ENCODE measurements at places on chromosomes 13 and 19.

DNA sequence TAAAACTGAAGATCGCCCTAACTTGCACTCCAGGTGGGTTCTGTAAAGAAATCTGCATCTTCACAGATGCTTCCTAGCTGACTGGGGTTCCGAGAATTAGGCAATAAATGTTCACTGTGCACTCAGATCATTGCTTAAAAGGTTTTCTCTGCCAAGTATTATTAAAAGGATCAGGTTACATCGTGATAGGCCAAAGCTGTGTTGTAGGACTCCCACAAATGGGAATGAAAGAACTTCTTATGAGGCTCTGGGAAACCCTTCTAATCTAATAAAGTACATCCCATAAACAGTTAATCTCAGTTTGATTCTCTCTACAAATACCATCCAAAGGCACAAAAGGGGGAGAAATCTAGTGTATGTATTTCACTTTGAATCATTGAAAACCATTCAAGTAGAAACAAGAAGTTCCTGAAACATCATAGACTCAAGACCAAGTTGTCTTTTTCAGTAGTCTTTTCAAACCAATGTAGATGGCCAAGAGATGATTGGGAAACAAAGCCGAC is 7.1 kb upstream of the POU4F1 start:
- no peak for DNase-seq

GRCh38 chr19:38155453-38155852 is 68.6 kb downstream of the DPF1 start:
- DNase-seq = no peak

DNA sequence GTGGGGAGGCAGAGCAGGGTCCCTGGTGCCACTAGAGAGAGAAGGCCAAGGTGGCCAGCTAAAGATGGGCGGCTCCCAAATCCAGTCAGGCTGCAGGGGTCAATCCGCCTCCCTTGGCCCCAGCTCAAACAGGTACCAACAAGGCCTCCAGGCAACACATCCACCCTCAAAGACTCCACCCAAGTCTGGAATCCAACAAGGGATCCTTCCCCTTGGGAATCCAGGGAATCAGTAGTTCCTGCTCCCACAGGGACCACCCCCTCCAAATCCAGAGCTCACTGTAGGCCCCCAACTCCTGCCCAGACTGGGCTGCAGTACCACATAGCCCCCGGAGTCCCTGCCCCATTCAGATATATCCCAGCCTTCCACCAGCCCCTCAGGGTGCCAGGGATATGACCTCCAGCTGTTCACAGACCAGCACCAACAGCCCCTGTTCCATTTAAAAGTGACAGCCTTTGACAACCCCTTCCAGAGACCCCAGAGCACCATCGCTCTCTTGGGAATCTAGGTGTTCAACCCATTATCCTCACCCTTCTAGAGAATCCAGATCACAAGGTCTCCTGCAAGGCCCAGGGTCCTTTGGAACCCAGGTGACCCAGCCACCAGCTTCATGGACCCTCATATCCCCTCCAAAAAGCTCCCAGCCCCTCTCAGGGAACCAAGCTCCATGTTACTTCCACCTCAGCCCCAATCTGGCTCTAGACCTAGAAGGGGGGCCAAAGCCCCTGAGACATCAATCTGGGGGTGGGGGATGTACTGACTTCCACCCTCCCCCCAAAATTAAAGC is 3.2 kb downstream of the ERF start:
- no peak for DNase-seq

DNA sequence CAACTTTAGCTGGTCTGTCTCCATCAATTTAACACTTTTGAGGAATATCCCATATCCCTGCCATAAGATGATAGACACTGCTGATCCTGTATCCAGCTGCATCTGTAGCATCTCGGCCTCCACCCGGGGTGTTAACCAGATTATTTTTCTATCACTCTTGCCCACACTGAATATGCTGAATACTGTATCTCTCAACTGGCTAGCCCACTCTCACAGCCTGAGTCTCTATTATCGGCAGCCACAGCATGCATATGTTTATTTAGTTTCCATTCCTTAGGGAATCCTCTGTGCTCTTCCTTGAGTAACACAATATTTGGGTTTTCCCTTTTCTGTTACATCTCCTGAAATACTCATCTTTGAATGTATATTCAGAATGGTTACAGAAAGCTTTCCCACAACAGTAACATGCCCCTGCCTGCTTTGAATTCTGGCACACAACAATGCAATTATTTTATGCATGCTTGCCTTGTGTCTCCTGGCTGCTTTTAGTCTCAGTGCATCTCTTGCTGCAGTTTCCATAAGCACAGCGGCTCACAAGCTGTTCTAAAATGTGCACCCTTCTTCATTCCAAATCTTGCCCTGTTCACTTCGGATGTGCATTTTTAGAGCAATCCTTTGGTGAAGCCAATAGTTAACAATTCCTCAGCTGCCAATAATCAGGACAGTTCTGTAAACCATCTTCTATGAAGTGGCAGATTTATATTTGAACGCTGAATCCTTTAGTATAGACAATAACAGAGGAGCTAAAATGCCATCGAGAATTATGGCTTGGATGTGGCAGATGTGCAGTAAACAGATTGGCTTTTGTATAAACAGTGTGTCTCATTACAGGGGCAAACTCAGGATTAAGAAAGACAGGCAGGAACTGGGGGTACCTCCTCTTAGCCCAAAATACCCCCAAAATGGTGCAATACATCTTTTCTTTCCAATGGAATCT is 261.9 kb upstream of the SOX21 start:
- DNase-seq = no peak
